Umbilical cord (tissue), 2 donors: ENCODE measurements at places on chromosomes 11 and 22. TPM values are rescaled to one million over a fixed set of nuclear protein-coding genes. Genes with fewer than 3 reads are reported as not detected.

The MFRP gene
- 2.9 TPM for total RNA-seq

The LRP4 gene
- total RNA-seq: 4.1 TPM

The CRYBA4 gene
- not detected for total RNA-seq

The EIF4ENIF1 gene
- total RNA-seq: 6.5 TPM

The KCNK4 gene
- total RNA-seq: 3.6 TPM

The CLMP gene
- 81.1 TPM for total RNA-seq

The PAX6 gene
- total RNA-seq: 5.5 TPM
